ENCODE measurements at places on chromosomes 11 and 22.

DNA sequence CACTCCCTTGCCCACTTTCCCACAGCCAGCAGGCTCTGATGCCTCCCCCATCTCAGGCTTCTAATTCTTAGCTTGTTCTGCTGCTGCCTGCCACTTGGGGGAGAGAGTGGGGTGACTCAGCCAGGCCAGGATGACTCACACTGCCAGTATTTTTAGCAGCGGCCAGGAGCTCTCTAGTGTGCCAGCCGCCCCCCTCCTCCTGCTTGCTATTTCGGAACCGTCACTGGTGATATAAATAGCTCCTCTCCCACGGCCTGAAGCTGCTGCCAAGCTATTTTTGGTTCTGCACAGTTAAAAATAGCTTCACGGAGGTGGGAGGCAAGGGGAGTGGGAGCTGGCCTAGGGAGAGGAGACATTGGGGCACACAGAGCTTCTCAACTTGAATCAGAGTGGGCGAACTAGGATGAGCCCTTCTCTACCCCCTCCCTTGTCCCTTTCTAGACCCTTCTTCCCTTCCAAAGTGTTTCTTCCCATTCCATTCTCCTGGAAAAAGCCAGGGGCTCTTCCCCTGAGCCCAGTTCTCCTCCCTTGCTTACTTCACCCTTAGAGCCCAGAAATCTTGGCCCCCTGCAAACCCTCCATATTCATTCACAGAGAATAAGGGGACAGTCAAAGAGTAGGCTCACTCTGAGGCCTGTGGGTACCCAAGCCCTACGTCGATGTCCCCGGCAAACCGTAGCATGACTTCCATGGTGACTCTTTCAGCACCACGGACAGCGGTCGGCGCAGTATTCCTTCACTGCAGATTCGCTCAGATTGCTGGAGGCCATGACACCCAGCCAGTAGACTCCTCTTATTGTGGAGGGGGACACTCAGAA, 2.5 kb upstream of the NPAS4 start:
- DNase-seq = peak; percentile 22

GRCh38 chr22:50674606-50675552, 2.3 kb downstream of the SHANK3 start:
- no peak for DNase-seq

GRCh38 chr11:8338138-8338537, 74.5 kb upstream of the LMO1 start:
- no peak for DNase-seq

GRCh38 chr11:71442880-71443279, 5.3 kb downstream of the DHCR7 start:
- DNase-seq = no peak

DNA sequence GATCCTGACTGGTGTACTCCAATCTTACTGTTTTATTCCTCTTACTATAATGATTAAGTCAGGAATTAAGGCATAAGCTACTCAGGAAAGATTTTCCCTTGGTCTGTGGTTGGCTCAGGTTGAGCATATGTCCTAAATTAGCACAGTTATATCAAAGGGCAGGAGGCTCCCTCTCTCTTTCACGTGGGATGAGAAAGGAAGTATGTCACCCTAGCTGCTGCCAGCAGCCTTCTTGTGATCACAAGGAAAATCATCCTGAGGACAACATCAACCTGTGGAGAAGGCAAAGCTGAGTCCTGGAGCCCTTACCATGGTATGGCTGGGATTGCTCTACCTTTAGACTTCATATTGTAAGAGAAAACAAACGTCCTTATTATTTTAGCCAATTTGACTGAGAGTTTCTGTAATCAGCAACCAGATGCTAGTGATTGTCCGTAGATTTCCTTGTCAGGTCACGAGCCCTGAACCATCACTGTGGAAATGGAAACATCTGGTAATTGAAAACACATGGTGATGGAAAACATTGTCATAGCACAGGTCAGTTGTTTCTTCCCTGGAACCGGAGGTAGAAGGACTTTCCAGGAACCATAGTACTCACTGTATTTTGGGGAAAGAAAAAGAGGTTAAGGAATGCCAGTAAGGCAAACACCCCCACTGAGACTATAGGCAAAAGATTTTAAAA, 40.6 kb upstream of the DEUP1 start:
- no peak for DNase-seq

DNA sequence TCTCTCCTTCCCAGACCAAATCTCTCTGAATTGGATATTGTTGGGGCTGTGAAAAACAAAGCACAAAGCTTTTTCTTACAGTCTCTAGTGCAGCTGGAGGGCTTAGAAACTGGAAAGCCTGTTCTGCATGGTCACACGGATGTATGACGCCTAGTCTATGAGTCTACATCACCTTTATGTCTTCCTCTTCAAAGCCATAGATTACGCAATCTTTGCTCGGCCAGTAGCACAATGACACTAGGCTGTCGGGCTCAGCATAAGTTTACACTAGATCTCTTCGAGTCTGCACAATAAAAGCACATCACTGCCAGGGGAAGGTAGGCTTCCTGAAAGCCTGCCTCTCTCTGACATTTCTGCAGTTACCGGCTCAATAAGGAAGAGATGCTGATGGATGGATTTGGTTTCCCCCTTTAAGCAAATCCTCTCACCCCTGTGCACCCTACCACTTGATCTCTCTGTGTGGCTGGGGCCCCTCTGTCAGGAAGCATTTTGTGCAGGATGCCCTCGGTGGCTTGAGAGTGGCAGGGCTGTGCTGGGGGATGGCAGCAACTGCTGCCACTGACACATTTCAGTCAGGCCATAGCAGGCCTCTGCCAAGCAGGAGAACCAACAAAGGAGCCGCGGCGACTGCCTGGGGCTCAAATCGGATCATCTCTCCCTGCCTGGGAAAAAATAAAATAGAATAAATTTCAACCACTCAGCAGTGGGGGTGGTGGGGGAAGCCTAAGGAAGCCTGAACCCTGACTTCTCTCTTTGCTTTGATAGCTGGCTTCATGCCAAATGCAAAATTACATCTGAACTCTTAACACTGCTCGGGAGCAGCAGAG, 1272.8 kb downstream of the LRRC4C start:
- no peak for DNase-seq

- DNase-seq = peak; percentile 35
These were observed 14.3 kb upstream of the BCL9L start for GRCh38 chr11:118939953-118940598.

DNA sequence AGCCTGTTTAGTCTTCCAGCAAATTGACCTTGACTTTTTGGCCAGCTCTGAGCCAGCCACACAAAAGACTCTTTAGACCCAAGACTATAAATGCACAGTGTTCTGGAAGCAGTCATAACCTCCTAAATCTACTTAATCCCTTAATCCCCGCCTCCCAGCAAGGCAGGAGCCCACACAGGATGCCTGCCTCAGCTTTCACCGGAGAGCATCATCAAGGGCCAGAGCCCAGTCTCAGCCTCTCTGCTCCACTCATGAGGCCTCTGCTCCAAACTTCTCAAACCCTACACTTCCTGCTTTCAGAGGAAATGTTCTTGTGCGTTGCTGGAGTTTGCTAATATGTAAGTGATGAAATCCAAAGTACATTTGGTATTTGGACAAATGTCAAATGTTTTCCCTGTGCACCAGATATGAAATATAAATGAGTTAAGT, 57.9 kb upstream of the FSHB start:
- DNase-seq = no peak

DNA sequence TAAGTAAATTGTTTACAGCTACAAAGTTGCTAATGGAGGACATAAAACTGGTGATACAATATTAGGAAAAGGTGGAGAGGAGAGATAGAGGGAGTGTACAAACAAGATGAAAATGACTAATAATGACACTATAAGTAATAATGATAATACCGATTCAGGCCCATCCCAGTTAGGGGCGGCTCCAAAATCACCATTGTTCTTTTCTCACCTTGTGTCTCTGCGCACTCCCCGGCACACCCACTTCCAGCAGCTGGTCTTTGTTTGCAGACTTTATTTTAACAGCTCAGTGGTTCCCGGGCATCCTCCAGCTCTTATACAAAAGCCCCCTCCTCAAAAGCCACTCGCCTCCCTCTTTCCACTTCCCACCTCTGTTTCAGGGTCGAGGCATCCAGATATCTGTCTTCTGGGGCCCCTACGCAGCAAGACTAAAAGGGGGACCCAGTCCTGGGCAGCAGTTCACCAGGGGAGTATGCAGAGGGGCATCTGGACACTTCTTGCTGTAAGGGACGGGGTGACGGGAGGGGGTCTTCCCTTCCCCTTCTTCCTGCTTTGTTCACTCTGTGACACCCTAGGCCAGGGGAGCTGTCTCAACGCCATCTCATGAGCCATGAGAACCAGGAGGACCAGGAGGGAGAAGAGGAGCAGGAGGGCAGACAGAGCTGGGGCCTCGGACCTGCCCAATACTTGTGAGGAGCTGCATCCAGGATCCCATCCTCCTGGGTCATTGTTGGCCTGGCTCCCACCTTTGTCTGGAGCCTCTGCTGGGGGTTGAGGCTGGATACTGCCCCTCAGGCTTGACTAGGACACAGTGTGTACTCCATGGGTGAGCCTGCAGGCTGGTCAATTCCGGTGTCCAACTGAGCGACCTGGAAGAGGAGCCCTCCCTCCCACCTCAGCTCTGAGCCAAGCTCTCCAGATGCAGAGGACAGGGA, 2.7 kb downstream of the APOL2 start:
- DNase-seq = no peak

- no peak for DNase-seq
These were observed 43.8 kb downstream of the FLI1 start for GRCh38 chr11:128737704-128738103.

DNA sequence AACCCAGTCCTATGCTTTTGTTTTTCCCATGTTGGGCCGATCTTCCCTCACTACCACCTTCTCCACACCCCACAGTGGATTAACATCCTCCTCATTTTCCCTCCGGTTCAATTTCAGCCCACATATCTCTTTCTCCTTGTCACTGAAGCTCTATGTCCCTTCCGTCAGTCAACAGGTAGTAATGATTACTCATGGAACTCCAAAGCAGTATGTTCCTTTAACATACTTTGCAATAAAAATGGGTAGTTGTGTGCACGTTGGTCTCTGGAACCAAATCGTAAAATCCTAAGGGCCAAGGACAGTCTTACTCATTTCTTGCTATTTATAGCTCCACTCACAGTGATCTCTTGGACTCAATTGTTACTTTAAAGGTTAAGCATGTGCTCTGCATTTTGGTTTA, 20.2 kb downstream of the AMOTL1 start:
- DNase-seq = no peak

DNA sequence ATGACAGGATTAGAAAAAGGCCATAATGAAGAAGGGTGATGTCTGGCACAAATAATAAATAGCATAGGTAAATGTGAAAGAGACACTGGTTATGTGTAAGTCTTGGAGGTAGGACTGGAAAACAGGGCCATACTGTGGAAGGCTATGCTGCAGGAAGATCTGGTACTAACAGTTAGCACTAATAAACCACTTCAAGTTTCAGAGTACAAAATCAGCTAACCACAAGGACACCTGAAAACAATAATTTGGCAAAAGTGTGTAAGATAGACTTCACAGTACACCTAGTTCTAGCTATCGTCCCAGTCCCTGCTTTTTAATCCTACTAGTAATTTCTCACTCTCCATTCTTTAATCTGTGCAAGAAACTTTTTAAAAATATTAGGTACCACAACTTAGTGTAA, 44.3 kb downstream of the CWF19L2 start:
- no peak for DNase-seq

DNA sequence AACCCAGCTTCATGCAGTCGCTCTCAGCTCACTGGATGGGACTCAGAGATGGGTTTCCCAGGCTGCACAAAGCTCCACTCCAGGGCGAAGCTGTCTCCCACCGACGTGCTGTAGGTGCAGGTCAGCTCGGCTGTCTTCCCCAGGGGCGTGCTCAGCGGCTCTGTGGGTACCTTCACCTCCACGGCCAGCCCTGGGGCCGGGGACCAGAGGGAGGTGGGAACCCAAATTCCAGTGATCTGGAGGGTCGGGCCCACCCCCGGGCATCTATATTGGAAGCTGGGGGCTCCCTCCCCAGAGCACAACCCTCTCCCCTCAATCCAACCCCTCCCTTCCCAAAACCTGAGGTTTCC, 689 bp downstream of the VSIG2 start:
- no peak for DNase-seq

DNA sequence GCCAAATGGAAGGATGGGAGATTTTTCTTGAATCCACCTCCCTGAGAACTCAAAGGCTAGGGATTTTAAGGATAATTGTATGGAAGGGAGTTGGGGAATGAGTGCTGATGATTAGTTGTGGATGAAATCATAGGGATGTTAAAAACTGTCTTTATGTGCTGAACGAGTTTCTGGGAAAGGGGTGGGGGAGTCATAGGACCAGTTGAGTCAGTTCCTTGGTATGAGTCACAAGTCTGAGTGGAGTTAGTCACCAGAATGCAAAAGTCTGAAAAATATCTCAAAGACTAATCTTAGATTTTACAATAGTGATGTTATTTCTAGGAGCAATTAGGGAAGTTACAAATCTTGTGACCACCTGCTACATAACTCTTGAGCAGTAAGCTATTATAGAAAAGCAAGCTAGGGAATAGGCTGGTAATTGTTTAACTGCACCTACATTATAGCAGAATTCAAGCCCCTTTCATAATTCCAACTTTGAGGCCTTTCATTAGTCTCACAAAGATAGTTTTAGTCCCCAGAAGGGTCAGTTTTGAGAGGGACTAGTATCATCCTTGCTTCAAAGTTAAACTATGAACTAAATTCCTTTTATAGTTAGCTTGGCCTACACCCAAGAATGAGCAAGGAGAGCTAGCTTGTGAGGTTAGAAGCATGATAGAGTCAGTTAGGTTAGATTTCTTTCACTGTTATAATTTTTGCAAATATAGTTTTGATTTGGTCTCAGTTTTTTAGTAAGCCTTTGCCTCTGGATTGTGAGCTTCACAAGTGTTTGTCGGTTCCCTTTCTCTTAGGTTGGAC, 668.0 kb downstream of the ETS1 start:
- no peak for DNase-seq

GRCh38 chr11:124219126-124219525, 21.8 kb upstream of the OR8G1 start:
- no peak for DNase-seq

DNA sequence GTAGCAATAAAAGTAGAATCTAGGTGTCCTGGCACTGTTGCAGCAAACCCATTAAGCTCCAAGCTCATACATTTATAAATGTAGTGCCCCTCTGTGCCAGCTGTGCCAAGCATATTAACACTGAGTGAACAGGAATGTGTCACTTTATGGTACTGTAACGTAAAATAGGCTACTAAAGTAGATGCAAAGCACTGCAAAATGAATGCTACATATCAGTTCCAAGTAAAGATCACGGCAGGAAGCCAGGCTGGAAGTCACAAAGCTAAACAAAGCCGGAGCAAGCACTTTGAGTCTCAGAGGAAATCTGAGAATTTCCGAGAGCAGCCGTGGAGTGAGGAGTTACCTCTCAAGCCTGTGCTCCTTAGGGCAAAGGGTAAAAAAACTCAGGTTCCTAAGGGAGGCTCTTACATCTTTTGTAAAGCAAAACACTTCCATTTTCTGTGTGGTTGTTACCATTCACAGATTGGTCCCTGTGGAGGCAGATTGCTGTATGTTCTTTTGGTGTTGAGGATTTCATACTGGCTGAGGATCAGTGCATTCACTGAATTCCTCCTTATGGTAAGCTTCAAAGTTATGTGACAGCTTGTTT, 85.7 kb downstream of the WNT11 start:
- no peak for DNase-seq

GRCh38 chr11:118126082-118126838, 26.4 kb downstream of the SCN4B start:
- DNase-seq = no peak

- no peak for DNase-seq
These were observed 45.0 kb downstream of the CASP12 start for GRCh38 chr11:104853276-104853675.

GRCh38 chr11:44453871-44454270, 111.6 kb upstream of the CD82 start:
- DNase-seq = no peak

All from activated naive CD4-positive, alpha-beta T cell (primary cell).